ENCODE measurements at places on chromosomes 5 and 9.

- peak; percentile 44 for DNase-seq
Observed at GRCh38 chr5:132812781-132813598, at the start of gene SOWAHA. Gene SOWAHA (plus strand): TSS chr5:132813302. CDS start chr5:132813622, 320 bp downstream.

- DNase-seq = no peak
Observed at GRCh38 chr5:97840643-97841042, 657.6 kb upstream of the RIOK2 start.

DNA sequence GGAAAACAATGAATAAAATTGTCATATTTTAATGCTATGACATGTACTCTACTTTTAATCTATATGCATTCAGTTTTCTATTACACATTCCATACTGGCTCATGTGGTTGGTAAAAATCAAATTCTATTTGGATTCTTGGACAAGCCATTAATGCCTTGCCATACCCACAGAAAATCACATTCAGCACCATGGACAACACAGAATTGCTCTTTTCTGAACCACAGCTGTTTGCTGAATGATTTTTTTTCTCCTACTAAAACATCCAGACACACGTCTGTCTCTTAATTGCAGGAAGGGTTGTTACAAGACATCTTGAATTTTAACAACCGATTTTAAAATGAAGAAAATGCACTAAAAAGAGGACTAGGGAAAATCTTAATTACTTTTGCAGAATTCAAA, 675.6 kb downstream of the BRINP1 start:
- DNase-seq = no peak

DNA sequence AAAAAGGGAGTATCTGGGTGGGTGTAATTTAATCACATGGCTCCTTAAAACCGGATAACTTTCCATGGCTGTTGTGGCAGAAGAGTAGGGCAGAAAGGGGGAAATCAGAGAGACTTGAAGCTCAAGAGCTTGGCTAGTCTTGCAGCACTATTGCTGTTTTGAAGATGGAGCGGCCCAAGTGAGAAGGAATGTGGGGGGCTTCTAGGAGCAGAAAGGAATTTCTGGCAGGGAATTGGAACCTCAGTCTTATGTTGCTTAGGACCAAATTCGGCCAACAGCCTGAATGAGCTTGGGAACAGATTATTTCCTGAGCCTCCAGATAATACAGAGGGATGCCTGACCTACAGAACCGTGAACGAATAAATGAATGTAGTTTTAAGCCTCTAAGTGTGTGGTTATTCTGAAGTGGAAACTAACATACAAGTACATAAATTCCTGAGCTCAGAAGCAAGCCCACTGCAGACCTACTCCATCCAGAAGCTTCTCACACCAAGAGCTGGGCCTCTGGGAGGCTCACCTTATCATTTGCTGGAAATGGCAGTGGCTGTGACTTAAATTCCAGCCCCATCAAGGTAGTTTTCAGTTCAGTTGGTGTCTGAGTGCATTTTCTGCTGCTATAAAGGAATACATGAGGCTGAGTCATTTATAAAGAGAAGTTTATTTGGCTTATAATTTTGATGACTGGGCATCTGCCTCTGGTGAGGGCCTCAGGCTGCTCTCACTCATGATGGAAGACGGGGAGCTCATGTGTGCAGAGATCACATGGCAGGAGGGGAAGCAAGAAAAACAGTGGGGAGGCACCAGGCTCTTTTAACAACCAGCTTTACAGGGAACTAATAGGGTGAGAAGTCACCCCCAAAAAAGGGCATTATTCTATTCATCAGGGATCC, 15.3 kb upstream of the TMEM174 start:
- no peak for DNase-seq

DNA sequence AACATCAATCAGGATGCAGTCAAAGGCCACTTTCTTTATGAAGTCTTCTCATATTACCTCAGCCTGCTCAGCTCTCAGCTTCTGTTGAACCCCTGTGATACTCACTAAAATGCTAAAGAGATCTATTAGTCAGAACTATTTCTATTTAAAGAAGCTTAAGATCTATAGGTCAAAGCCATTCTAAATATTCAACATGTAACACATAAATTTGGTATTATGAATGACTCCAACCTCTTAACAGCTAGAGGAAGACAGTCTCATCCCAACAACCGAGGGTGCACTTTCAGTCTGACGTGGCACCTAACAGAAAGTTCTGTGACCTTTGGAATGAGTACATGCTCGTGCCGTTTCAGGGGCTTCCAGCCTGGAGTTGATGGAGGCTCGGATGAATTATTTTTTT, 301.5 kb upstream of the VLDLR start:
- DNase-seq = no peak

GRCh38 chr5:9605041-9605838, 24.9 kb downstream of the TAS2R1 start:
- no peak for DNase-seq

- DNase-seq = peak; percentile 83
Observed at GRCh38 chr9:126055381-126055985, 271.1 kb upstream of the MVB12B start.

DNA sequence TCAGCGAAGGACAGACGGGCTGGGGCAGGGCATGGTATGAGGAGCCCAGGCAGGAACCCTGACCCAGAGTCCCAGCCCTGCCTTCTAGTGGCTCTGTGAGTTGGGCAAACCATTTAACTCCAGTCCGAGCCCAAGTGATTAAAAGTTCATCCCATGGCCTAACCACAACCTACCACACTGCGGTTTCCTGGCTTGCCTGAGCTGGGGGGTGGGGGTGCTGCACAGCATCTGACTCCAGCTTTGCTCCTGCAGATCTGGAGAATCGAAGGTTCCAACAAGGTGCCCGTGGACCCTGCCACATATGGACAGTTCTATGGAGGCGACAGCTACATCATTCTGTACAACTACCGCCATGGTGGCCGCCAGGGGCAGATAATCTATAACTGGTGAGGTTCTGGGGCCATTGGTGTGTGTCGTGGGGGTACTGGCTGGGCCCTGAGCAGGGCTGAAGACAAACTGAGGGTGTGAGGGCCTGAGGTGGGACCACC, 49.0 kb downstream of the STOM start:
- no peak for DNase-seq

Data from RWPE1 (cell line).